Heart left ventricle (tissue), 16 donors: ENCODE measurements at places on chromosomes 5 and 9.
A peak's percentile ranks its signal among the peaks of the same experiment; 100 is the strongest.

DNA sequence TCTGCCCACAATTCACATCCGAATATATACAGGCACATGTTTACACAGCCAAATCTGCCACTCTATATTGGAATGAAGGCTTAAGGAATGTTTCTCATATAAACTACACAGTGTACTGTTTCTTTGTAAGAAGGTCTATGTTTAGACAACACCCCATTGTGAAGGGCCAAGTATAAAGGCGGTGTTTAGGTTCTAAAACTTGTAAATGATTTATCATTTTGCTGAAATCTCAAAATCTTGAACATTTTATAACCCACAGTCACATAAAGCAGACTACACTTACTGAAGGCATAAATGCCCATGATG is 94.0 kb downstream of the ZNF608 start:
- no peak for DNase-seq

DNA sequence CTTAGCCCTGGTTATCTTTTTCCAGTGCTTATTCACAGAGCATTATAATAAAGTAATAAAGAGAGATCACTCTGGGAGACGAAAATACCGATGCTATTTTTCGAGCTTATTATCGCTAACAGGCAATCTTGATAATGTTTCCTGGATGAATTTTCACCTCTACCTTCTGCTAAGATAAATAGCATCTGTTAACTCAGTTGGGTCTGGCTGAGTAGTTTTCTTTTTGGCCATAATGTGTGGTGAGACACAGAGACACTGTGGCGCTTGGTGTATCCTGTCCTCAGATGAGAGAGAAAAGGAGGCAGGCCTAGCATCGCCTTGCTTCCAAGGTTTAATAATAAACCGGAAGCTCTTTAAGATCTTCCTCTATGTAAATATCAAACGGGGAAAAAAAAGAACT is 46.2 kb upstream of the CDH12 start:
- DNase-seq = no peak

GRCh38 chr5:122602700-122603099 is 172.2 kb upstream of the SNX2 start:
- no peak for DNase-seq

DNA sequence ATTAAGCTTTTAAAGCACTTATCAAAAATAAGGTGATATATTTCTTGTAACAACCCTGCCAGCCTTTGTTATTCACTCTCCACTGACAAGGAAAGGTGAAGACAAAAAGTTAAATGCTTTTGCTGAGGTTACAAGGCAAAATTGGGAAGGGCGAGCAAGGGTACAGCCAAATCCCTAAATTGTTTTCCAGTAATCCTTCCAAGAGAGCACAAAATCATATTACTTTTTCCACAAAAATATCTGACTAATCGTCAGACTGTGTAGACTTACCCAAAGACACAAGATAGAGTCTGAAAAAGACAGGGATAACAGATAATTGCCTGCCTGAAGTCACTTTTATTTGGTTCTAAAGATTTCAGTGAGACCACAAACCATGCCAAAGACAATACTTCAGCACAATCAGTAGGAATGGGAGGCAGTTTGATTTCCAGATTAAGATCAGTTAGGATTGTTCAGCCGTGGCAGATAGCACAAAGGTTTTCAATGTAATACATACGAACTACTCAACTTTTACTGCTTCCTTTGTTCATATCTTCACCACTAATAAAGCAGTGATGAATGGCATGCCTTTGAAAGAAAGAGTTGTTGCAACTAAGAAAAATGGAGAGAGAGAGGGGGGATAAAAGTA is 383.8 kb upstream of the TUSC1 start:
- no peak for DNase-seq

- no peak for DNase-seq
Measured at GRCh38 chr5:140112685-140113179, 1.2 kb upstream of the PURA start.

- no peak for DNase-seq
Measured at GRCh38 chr5:140408750-140409241, 7.2 kb downstream of the ANKHD1 start.

- no peak for DNase-seq
Measured at GRCh38 chr9:70093944-70094343, 50.3 kb downstream of the MAMDC2 start.

DNA sequence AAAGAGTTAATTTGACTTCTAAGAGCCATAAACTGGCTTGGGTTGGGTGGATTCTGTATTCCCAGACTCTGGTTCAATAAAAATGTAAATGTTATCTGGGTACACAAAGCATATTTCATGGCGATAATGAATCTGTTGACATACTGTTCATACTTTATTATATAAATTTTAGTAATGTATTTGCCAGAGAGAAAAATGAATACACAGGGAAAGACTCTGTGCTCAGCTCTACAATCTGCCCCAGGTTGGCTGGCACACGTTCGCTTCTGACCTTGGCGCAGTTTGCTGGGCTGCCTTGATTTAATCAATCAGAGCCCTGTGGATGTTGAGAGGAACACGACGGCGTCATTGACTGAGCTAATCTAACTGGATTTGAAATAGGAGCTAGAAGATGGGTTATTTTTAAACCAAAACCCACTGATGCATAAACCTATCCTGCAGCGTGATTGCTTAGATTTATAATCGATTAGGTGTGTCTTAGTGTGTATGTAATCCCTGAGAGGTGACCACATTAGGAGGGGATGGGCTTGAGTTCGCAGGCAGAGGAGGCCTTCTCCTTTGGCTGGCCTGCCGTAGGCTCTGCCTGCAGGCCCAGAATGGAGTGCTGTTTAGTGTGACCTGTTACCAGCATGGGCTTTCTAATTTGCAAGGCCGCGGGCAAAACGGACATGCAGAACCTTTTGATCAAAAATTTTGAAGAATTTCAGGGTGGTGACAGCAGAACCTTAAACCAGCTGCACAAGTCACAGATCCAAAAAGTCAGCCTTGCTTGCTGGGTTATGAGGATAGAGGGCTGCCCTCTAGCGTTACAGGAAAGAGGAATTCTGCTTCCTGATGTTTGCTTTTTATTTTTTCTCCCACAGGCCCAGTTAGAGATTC is 3.9 kb upstream of the ADCY2 start:
- DNase-seq = no peak

DNA sequence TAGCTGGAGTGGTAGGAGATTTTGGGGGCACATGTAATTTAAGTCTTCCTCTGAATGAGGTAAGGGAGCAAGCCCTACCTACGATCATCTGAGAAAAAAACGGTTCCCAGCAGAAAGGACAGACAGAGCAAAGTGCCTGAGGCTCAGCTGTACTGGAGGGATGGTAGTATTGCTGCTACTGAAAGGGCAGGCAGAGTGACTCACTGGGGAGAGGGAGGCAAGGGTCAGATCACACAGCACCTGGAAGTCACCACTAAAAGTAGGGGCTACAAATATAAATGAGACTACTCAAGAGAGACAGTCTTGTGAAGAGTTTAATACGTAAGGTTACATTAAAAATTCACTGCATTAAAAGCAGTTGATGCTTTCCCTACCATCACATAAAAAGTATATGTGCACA is 75.9 kb downstream of the NFIB start:
- DNase-seq = no peak

- DNase-seq = peak; percentile 24
Measured at GRCh38 chr5:8458038-8458383, 589.1 kb downstream of the MTRR start.

- DNase-seq = no peak
Measured at GRCh38 chr5:149518620-149519019, 32.6 kb downstream of the CSNK1A1 start.

DNA sequence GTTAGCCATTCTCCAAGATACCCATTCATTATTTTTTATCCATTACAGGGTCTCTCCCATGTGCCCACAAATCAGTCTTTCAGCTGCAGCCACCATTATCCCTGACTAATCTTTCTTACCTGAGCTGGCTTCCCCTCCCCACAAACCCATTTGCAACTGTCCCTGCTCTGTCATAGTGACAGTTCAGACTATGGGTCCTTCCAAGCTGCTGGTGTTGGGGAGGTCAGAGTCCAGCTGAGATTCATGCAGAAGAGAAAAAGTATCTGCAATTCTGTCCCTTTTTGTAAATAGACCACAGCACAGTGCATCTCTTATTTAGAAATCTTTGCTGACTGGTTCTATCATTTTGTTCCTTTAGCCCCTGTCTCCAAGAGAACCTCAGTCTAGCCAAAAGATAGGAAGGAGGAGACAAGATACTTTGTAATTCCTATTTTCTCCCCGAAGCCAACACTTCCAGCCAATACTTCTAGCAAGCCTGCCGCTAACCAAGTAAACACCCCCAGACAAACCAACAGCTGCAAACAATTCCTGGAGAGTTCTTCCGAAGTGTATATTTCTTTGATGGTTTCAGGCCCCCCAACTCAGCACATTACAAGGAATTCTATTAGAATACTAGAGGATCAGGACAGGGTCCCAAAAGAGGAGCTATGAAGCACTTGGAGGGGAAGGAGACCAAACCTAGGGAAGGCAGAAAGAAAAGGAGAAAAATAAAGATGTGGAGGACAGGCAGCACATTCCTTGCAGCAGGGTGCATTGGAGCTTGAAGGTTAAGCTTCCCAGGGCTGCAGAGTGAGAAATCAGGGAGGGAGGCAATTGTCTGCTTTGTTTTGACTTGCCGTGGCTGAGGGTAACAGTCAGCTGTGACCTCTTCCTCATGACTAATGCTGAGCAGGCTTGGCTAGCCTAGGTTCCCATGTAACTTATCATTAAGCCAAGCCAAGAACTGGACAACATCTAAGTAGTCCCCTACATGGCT is 148.5 kb downstream of the SGCD start:
- no peak for DNase-seq

DNA sequence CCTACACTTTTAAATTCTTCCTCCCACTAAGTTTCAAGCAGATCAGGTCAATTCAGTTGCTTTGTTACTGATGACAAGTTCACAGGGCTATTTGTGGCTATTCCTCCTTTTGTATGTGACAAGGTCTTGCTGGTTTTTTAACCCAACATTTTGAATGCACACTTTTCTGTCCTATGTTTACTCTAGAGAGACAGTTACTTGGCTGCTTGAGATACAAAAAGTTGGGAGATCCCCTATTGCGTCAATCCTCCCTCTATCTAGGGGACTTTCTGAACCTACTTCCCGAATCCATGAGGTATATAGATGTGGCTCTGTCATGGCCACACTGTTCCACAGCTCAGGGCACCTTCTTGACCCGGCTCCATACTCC is 386.7 kb downstream of the NTRK2 start:
- DNase-seq = no peak

GRCh38 chr5:135255461-135256178 is 143.4 kb downstream of the MACROH2A1 start:
- DNase-seq = no peak

DNA sequence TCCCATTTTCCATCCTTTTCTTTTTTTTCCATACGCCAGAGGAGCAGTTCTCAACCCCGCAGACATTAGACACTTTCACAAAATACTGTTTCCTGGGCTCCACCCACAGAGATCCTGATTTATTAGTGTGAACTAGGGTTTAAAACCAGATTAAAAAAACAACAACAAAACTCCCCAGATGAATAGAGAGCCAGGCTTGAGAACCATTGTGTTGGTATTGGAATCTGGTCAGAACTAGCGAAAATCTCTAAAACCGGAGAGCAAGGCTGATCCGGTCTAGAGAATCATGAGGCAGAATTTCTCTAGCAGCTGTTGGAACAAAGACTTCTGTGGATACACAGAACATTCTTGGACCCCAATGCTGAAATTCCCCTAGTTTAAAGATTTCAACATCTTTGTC is 173.0 kb downstream of the PCSK1 start:
- no peak for DNase-seq

DNA sequence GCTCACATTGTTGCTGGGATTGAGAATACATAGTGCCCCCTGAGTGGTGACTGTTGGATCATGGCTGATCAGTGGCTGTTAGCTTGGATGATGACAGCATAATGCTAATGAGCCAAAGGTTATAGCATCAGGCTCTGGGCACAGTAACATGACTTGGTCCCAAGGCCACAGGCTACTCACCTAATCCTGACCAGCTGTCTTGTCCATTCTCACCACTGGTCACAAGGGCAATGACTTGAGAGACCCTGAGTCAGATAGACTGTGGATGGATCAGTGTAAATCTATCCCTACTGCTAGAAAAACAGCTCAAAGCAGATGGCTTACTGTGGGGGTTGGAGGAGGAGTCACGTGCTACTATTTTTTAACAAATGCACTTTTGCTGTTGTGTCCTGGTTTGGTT is 74.7 kb downstream of the AOPEP start:
- DNase-seq = no peak

- no peak for DNase-seq
Measured at GRCh38 chr5:15333091-15333490, 166.9 kb upstream of the FBXL7 start.

GRCh38 chr5:163677092-163677491 is 171.7 kb downstream of the MAT2B start:
- DNase-seq = no peak

DNA sequence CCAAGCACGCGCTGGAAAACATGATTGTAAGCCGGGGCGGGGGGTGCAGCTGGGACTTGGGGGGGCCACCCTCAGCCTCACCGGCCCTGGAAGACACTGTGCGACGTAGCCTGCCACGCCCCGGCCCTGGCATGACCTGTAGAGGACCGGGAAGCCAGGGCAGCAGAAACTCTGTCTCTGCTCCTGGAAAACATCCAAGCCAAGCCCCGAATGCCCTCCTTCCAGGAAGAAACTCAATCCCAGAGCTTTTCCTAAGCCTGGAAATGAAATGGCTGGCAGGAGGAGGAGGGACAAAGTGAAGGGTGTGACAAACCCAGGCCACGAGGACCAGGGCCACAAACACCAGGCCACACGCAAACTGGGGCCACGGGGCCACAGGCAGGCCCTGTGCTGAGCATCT is 55.4 kb downstream of the KCNT1 start:
- no peak for DNase-seq

GRCh38 chr5:42494414-42494813 is 71.2 kb downstream of the GHR start:
- DNase-seq = no peak

DNA sequence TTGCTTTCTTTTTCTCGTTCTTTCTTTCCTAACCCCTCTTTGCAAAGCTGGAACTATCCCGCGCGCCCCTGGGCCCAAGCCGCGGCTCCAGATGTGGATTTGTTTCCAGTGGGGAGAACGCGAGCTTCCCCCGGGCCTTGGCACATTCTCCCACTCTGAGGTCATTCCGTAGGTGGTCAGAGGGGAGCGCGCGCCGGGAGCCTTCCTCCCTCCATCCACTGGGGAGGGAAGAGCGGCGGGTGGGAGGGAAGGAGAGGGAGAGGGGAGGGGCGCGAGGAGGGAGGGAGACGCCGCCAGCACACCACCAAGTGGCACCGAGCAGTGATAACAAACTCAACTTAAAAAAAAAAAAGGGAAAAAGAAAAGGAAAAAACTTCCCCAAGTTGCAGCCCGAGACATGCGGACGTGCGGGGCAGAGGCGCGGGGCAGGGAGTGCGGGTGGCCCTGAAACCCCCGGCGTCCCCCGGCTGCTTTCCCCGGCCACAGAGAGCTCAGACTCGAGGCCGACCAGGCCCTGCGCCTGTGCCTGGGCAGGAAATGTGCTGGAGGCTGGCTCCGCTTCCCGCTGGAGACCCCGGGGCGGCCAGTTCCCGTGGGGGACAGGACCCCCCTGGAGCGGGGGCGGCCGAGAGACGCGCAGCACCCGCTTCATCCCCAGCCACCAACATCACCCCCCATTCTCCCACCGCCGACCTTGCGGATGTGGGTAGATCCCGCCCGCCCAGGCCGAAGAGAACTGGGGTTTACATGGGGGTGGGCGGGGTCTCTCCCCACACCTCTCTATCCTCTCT is 3.1 kb downstream of the IER5L start:
- DNase-seq = peak; percentile 89

GRCh38 chr5:97425511-97425910 is 242.5 kb upstream of the RIOK2 start:
- DNase-seq = no peak

- DNase-seq = no peak
Measured at GRCh38 chr9:100379862-100380261, 27.1 kb upstream of the TEX10 start.
